Gastroesophageal sphincter (tissue), 4 donors: ENCODE measurements at places on chromosomes 4 and X.

DNA sequence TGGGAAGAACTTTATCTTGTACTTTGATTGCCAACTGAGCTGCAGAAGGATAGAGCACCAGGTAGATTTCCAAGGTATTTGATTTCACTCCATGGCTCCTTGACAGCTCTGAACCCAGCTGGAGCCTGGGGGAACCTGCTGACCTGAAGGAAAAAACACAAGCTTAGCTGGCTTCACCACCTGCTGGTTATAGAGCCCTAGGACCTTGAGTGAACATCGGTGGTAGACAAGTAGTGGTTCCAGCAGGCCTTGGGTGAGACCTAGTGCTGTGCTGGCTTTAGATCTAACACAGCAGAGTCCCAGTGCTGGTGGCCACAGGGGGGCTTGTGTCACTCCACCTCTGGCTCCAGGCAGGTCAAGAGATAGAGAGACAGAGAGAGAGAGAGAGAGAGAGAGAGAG, 1102.6 kb downstream of the ADGRL3 start:
- no peak for ATAC-seq

- ATAC-seq, result no peak
These were observed 91.9 kb upstream of the ETNPPL start for GRCh38 chr4:108854786-108855185.

- no peak for ATAC-seq
These were observed 322.7 kb downstream of the PDHA2 start for GRCh38 chr4:96162636-96163035.

DNA sequence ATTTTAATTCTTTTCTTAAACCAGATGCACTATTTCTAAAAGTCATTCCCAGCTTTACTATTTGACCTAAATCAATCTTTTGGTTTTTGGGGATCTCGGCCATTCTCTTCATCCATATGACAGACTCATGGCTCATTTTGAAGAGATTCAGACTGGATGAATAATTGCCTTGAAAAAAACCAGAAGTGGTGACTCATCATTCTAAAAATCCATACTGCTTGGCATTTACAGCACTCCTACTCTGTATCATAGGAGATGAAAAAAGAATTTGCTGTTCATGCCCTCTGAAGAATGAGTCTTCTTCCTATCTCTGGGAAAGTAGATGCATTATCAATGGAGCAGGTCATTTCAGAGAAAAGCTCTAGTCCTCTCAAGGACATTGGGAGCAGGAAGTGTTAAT, 220.5 kb upstream of the RPS6KA3 start:
- no peak for ATAC-seq

DNA sequence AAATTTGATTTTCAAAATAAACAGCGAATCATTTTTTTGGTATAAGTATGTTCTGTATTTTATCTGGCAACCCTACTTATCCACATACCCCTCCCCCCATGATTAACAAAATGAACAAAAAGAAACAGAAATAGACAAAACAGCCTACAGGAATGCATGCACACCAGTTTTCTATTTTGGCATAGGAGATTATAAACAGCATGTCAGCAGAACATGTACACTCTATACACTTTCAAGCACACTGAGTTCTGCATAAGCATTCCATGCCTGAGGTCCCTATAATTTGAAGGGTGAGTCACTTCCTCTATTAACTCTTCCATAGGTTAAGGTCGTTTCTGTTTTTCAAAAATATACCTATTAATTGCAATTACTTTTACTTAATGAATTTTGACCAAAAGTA, 28.0 kb upstream of the ZNF280C start:
- no peak for ATAC-seq

- ATAC-seq, result no peak
These were observed 98.0 kb upstream of the DCLK2 start for GRCh38 chr4:149980121-149980682.

DNA sequence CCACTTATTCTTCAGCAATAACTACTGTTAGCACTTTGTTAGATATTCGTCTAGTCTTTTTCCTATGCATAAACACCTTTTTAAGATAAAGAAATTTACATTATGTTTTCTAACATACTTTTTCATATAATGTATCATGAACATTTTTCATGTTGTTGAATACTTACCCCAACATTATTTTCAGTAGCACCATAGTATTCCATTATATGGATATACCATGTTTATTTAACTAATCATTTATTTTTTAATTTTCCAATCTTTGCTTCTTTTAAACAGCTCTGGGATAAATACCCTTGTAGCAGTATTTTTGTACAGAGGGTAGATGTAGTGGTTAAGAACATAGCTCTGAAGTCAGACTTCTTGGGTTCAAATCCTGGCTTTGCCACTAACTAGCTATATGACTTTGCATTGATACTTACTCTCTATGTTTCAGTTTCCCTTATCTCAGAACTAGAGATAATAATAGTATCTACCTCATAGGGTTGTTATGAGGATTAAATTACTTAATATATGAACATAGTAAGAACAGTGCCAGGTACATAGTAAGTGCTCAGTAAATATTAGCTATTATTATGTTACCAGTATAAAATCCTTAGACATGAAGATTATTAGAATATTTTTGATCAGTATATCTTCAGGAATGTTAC, 11.3 kb downstream of the EXOC1 start:
- ATAC-seq, result no peak

- no peak for ATAC-seq
These were observed 44.8 kb upstream of the NSG1 start for GRCh38 chr4:4341861-4342650.

DNA sequence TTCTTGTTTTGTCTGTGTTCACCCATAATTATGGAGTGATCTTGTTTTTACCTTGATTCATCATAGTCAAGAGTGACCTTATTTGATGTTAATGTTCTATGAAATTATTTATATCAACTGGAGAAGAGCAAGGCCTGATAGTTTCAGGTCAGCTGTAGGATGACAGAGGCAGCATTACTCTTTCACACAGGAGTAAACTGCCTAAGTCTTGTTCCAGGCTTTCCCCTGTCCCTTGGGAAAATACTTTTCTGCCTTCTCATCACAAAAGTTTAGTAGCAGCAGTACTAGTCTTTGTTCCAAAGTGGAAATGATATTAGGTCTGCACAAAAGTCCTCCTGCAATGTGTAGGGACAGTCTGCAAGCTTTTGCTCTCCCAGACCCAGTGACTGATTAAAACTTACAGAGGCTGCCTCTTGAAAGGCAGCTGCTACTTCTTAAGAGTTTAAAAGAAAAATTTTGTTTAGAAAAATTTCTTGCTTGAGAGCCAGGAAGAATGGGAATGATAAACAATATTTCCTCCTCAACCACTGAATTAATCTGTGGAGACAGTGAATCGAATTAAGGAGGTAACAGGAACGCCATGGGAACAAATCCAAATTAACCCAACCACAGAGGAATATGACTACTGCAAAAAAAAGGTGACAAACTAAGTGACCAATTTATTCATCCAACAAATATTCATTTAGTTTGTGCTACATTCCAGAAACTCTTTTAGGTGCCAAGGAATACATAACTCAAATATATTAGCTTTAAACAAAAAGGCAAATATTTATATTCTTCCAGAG, 991.4 kb upstream of the PABPC4L start:
- no peak for ATAC-seq

DNA sequence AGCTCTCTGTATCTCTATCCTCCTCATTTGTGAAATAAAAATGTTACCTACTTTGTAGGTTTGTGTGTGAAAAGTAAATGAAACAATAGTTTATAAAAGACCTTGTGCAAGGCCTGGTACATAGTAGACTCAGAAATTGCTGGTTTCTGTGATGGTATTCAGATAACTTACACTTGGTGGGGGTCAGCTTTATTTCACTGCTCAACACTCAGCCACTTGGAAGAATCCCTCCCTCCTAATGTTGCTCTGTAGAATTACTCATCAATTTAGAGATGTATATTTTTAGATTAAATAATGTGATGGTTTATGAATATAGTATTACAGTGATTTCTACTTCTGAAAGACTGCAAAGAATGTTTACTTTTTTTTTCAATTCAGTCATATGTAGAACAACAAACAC, 32.7 kb downstream of the SMARCAD1 start:
- no peak for ATAC-seq

DNA sequence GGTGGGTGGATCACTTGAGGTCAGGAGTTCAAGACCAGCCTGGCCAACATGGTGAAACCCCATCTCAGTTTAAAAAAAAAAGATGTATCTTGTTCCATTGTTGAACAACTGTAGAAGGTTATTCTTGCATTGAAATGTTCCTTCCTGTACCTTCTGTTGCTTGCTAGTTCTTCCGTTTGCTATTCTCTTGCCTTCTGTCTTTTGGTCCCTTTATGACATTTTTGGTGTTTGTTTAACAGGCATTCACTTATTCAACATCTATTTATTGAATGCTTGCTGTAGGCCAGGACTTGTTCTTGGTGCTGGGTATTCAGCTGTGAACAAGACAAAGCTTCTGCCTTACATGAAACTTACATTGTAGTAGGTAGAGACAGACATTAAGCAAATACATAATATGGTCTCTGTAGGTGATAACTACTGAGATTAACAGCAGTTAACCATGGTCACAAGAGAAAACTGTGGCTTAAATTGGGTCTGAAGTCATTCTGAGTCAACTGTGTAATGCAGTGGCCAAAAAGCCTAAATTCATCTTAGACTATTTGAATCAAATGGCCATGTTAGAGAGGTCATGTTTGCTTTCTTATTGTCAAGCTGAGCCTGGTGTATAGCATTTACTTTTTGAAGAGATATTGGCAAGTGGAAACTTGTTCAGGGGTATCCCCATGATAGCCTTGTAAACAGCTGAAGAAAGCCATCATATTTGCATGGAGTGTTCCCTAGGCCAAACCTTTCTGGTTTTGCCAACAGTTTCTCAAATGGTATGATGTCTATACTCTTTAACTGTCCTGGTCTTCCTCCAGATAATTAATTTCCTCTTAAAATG, 35.6 kb downstream of the GAB1 start:
- no peak for ATAC-seq

- no peak for ATAC-seq
These were observed 181.2 kb downstream of the COX18 start for GRCh38 chr4:72888331-72888730.

GRCh38 chr4:14833053-14833452, 169.2 kb upstream of the CPEB2 start:
- ATAC-seq, result no peak

GRCh38 chr4:31390849-31391248, 670.7 kb downstream of the PCDH7 start:
- ATAC-seq, result no peak
